ENCODE measurements at places on chromosomes 4 and X. TPM values are rescaled to one million over a fixed set of nuclear protein-coding genes. Genes with fewer than 3 reads are reported as not detected.

Gene NHS
- total RNA-seq: 4.5 TPM

DNA sequence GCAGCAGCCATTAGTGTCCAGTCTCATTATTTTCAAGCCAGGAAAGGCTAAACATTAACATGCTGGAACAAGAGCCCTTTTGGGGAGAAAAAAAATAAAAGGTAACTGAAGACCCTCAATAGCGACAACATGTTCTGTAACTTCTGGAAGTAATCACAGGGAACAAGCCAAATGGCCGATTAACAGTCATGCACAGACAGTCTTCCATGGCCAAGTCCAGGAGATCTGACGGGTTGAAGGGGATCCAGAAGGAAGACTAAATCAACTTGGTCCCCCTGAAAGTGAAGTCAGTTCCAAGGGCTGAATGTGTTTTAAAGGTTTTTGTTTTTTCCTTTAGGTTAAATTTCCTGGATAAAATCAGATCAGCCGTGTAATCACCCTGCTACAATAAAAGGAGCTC, 52.5 kb downstream of the LNX1 start:
- H3K4me1 ChIP-seq: peaks cover 39% of the 10 kb centered on the region
- H3K36me3 ChIP-seq: no peaks in the 10 kb centered on the region
- no peak overlapping the region for H3K27ac ChIP-seq
- H3K4me3 ChIP-seq: no peak overlapping the region

DNA sequence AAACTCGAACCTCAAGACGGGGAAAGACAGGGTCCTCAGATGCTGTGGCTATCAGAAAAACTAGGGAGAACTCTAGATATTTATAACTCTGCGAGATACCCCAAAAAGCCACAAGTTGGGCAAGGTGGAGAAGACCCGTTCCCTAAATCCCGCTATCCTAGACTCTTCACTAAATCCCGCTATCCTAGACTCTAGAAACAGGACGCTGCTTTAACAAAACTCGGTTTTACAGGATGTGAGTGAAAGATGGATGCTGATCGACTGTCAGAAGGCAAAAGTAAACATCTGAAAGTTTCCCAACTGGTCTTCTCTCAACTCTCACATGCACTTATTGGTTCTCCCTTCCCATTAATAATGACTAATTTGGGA, 270 bp downstream of the DNAAF6 start:
- H3K4me1 ChIP-seq: peaks cover 16% of the 10 kb centered on the region
- H3K27ac ChIP-seq: no peak overlapping the region
- H3K36me3 ChIP-seq: no peaks in the 10 kb centered on the region
- peak overlapping the region; percentile 82 for H3K4me3 ChIP-seq

- H3K27me3 ChIP-seq: no peaks in the 10 kb centered on the region
- H3K4me1 ChIP-seq: no peaks in the 10 kb centered on the region
- H3K4me3 ChIP-seq: no peak overlapping the region
- DNase-seq: no peak
Measured at GRCh38 chr4:148514041-148514440, 71.8 kb upstream of the NR3C2 start.

Gene IL2
- total RNA-seq: 0.64 TPM

Gene PRDM8
- total RNA-seq: not detected

DNA sequence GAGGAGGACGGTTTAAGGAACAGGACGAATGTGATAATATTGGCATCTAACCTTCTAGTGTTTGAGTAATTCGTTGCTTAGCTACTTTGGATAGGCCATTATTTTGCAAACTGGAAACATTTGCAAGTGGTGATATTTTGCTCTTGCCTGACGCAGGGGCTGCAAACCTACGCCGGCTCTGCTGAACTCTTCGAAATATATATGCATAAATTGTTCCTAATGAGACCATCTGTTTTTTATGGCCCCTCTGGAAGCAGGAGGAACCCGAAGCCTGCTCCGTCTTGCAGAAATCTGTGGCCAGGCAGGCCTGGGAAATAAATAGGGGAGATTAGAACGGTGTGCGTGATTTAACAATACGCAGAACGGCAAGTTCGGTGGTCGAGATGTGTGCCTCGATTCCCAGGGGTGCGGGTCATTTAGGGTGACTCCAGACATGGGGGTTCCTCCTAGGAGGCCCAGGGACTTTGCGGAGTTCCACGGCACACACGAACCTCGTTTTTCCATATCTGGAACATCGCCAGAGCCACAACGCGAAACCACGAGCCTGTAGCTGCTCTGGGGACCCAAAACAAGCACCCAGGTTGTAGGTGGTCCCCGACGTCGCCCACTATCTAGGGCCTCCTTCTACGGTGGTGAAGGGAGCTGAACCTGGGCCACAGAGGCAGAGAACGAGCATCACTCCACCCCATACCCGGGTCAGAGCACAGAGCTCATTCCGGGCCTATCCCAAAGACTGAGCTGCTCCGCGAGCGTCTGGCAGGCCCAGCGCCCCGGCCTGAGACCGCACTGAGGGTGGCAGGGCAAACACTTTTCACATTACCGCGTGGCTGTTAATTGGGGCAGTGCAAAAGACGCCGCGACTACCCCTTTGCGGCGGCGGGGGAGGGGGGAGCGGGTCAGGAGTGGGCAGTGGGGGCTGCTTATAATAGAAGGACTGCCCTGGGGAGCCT, 89.7 kb downstream of the BCOR start:
- H3K4me1 ChIP-seq: peaks cover 48% of the 10 kb centered on the region
- H3K27ac ChIP-seq: peak overlapping the region; percentile 86
- peak overlapping the region; percentile 81 for H3K4me3 ChIP-seq
- no peak for DNase-seq
- peaks cover 78% of the 10 kb centered on the region for H3K27me3 ChIP-seq
- no peaks in the 10 kb centered on the region for H3K36me3 ChIP-seq

Gene RBM47
- total RNA-seq: 89.0 TPM

Gene SATL1
- total RNA-seq: 0.22 TPM

GRCh38 chr4:99634742-99635360, 22.8 kb downstream of the C4orf54 start:
- no peak overlapping the region for H3K4me3 ChIP-seq
- H3K27ac ChIP-seq: no peak overlapping the region
- H3K4me1 ChIP-seq: peaks cover 21% of the 10 kb centered on the region
- H3K36me3 ChIP-seq: no peaks in the 10 kb centered on the region
- no peak for DNase-seq

DNA sequence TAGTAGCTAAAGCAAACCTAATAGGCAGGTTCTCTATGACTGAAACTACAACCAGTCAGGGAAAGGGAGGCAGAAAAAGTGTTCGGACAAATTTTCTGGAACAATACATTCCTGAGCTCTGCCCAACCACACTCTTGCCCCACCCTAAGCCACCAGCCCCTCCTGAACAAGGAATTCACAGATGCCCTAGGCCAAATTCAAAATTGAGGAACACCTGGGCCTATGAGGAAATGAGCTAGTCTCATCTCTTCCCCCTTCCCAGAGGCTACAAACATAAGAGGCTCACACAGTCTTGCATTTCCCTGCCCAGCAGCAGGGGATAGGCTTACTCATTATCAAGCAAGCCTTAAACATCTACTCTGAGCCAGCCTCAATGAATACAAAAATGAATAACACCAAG, 284.7 kb downstream of the ZNF674 start:
- H3K27ac ChIP-seq: peak overlapping the region; percentile 76
- no peak overlapping the region for H3K4me3 ChIP-seq
- H3K4me1 ChIP-seq: peaks cover 37% of the 10 kb centered on the region
- no peak for DNase-seq
- peaks cover 21% of the 10 kb centered on the region for H3K27me3 ChIP-seq
- no peaks in the 10 kb centered on the region for H3K36me3 ChIP-seq

Measured in WTC11 (cell line).